HFFc6 (cell line): ENCODE measurements at places on chromosomes 7 and 10. TPM values are rescaled to one million over a fixed set of nuclear protein-coding genes. Genes with fewer than 3 reads are reported as not detected.

DNA sequence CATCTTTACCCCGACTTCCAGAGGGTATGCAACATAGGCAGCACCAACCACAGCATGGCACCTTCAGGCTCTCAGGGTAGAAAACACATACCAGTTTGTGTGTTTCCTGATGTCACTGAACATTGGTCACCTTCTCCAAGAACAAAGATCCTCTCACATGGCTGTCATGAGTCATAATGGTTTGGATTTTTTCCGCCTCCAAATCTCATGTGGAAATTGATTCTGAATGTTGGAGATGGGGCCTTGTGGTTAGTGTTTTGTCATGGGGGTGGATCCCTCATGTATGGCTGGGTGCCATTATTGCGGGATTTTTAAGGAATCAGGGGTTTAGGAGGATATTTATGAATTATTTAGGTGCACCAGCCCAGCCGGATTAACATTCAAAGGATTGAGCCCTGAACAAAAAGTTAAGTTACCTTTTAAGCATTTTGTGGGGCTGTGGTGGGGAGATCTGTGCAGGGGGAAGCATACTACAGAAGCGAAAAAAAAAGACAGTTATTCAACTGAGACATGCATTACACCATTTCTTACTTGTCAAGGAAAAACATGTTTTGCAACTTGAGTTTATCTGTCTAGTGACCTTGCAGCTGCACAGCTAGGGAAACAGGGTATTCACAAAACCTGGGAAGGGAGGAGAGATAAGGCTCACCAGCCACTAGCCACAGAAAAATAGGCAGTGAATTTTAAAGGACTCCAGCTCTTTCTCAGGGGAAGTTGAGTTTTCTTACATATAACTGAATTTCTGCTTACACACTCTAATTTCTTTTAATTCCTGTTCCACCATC is 774.1 kb upstream of the AUTS2 start:
- H3K36me3 ChIP-seq: no peaks in the 10 kb centered on the region
- no peaks in the 10 kb centered on the region for H3K4me1 ChIP-seq
- peaks cover 2% of the 10 kb centered on the region; the same call in 1 of the 2 replicates for H3K27me3 ChIP-seq
- H3K4me3 ChIP-seq: no peak overlapping the region

Gene GHITM
- 130 to 145 TPM (median 142 TPM) in 3 replicates for total RNA-seq

DNA sequence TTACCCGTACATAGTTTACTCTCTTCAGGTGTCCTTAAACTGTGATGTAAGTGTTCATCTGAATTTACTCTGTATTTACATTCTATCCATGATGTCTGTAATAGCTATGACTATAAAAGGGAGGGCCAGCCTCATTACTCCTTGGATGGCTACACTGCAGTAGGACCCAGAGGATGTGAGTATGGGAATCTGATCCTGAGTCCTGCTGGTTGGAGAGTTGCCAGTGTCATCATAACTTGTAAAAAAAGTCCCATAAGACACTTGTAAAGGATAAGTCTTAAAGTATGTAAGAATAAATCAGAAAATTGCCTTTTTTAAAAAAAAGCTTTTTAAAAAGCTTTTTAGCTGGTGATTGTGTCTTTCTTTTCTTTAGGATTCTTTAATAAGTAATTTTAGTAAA is 95.4 kb downstream of the PPP1R9A start:
- H3K4me3 ChIP-seq: no peak overlapping the region
- H3K27me3 ChIP-seq: no peaks in the 10 kb centered on the region
- no peak for DNase-seq

DNA sequence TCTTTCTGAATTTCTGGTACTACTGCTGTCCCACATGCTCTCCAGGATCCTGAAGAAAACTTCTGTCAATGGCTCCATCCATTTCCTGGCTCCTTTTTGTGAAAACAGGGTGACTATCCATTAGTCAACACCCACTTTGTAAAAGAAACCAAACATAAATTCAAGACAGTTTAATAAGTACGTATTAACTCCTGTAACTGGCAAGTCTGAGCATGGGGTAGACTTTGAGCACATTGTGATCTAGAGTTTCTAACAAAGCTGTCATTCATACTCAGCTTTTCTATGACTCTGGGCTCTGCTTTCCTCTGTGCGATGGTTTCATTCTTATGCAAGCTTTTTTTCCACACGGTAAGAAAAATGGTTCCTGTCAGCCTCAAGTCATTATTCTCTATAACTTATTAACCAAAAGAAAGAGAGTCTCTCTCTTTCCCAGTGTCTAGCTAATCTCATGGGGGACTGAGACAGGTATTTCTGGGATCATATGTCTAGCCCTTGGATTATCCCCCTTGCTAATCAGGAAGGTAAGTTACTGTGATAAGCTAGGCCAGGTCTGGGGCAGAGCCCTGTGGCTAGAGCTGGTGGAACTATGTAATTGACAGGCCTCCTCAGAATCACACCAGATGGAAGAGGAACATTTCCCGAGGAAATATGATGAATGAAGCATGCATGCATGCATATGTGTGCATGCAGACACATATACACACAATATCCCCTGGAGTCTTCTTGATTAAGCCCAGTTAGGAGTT is 98.5 kb downstream of the GNAI1 start:
- no peaks in the 10 kb centered on the region for H3K27me3 ChIP-seq
- no peak overlapping the region for H3K4me3 ChIP-seq
- H3K36me3 ChIP-seq: no peaks in the 10 kb centered on the region
- peaks cover 31% of the 10 kb centered on the region for H3K4me1 ChIP-seq
- DNase-seq: no peak

GRCh38 chr7:24005517-24005916 is 278.5 kb upstream of the NPY start:
- H3K27me3 ChIP-seq: no peaks in the 10 kb centered on the region
- H3K27ac ChIP-seq: no peak overlapping the region
- no peak for DNase-seq
- H3K36me3 ChIP-seq: no peaks in the 10 kb centered on the region
- no peaks in the 10 kb centered on the region for H3K4me1 ChIP-seq
- no peak overlapping the region for H3K4me3 ChIP-seq

Gene AGAP3
- total RNA-seq: 73.3 to 95.4 TPM (median 95.0 TPM) in 3 replicates

Gene PAPOLB
- total RNA-seq: not detected in 3 replicates

- H3K4me3 ChIP-seq: no peak overlapping the region
- no peak overlapping the region for H3K27ac ChIP-seq
- H3K27me3 ChIP-seq: peaks cover 4% of the 10 kb centered on the region
- no peak for DNase-seq
Observed at GRCh38 chr10:43794181-43794815, 145.6 kb upstream of the ZNF32 start.

Gene C10orf67
- 0.21 and 0.26 TPM in 2 replicates for total RNA-seq

GRCh38 chr10:133346413-133346812 is 760 bp upstream of the PRAP1 start:
- no peaks in the 10 kb centered on the region for H3K4me1 ChIP-seq
- no peak for DNase-seq
- no peaks in the 10 kb centered on the region for H3K36me3 ChIP-seq
- H3K27ac ChIP-seq: no peak overlapping the region
- no peak overlapping the region for H3K4me3 ChIP-seq
- peaks cover 14% of the 10 kb centered on the region for H3K27me3 ChIP-seq

Gene CTBP2
- 76.8 to 89.0 TPM (median 79.0 TPM) in 3 replicates for total RNA-seq

Gene ADCY1
- not detected in 2 replicates for total RNA-seq
